Glomerular endothelial cell (primary cell): ENCODE measurements at places on chromosomes 1 and 21. TPM values are rescaled to one million over a fixed set of nuclear protein-coding genes. Genes with fewer than 3 reads are reported as not detected.

The GPR37L1 gene
- 0.06 TPM in 1 of 2 replicates, not detected in the other for total RNA-seq

The FTCD gene
- 0.64 TPM in 1 of 2 replicates, not detected in the other for total RNA-seq

DNA sequence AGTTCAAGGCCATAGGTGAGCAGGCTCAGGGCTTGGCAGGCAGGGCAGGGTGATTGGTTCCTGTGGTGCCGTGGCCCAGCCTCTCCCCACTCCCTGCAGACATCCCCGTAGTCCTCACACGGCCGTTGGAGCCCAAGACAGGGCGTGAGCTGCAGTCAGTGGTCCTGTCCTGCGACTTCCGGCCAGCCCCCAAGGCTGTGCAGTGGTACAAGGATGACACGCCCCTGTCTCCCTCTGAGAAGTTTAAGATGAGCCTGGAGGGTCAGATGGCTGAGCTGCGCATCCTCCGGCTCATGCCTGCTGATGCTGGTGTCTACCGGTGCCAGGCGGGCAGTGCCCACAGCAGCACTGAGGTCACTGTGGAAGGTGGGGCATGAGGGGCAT, 71.9 kb downstream of the OBSCN start:
- DNase-seq, result no peak

- no peak for DNase-seq
Observed at GRCh38 chr1:32801096-32801715, 16.0 kb downstream of the YARS1 start.

The ACTA1 gene
- total RNA-seq, result not detected in 2 replicates

GRCh38 chr1:188735567-188735966, 1742.1 kb downstream of the BRINP3 start:
- no peak for DNase-seq

The FLG2 gene
- not detected in 2 replicates for total RNA-seq

GRCh38 chr1:20148571-20149500, 9.7 kb downstream of the PLA2G2F start:
- DNase-seq, result no peak

- DNase-seq, result no peak
Observed at GRCh38 chr1:240278082-240278481, 186.4 kb downstream of the FMN2 start.

DNA sequence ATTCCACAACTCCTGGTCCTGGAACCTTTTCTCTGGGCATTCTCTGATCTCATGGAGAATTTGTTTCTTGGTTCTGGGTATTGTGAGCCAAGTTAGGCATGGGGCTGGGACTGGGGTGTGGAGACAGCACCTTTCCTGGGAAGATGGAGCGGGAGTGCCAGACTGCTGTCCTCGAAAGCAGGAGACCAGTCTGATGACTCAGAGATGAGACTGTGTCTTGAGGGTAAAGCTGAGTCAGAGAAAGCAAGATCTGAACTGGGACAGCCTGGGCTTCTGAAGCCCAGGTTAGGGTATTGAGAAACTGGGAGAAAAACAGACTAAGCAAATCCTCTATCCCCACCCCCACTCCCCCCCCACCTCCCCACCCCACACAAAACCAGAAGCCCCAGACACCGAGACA, 2.2 kb upstream of the KANK4 start:
- no peak for DNase-seq

DNA sequence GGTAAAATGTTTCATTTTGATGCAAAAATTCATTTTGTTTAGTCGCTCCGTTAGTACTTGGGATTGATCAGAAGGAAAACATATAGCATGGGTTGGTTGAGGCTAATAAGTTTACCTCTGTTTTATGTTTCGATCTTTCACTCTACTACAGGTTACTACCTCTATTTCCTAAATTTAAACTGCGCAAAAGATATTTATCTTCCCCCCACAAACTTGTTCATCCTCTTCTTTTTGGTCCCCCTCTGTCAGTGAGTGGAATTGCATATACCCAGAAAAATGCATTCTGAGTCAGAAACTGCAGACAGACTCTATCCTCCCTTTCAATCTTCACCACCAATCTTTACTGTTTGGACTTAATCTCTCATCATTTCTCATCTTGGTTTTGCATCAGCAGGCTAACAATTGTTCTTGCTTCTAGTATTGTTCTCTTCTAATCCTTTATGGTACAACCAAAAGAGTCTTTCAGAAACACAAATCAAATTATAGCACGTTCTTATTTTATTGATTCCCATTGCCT, 316.0 kb upstream of the ADGRL4 start:
- DNase-seq, result no peak

GRCh38 chr1:208510192-208510952, 266.2 kb upstream of the PLXNA2 start:
- DNase-seq, result no peak

DNA sequence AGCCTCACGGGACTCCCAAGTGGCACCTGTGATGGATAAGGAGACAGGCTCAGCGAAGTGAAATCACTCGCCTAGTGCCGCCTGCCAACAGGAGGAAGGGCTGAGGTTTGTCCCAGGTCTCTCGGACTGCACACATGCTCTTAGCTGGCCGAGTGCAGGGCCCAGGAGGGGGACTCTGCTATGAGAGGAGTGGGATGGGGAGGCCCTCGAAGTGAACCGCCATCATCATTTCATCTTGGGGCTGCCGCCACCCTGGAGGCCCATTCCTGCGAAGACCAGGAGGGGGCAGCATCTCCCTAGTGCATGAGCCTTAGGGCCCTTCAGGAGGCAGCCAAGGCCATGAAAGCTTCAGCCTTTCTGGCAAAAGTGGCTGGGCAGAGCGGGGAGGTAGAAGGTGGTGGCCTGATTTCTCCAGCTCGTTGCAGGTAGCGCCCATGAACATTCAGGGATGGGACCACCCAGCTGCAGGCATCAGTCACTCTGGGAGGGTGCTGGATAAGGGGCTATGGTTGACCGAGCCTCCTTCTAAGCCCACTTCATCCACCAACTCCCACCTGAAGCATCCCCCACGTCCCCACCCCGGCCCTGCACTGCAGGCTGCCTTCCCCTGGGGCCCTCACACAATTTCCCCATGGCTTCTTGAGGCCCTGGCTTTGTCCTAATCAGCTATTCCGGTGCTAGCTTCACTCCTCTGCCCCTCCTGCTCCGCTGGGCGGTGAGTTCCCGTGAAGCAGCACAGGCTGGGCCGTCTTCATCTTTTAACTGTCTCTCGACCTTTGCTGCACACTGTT, 17.2 kb upstream of the RASSF5 start:
- DNase-seq, result no peak

DNA sequence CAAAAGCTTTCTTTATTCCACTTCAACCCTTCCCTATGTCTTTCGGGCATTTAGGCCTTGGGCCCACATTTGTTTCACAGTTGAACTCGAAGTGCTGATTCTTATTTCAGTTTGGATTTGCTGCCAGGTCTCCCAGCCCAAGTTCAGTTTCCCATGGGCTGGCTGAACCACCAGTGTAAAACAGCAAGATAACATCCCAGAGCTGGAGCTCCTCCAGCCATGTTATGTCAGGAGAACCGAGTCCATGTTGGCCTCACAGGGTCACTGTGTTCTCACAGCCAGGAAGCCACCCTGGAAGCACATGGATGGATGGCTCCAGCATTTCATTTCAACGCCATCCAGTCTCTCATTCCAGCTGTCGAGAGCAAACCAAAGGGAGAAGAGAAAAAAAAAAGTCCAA, 45.2 kb upstream of the RXRG start:
- DNase-seq, result no peak

DNA sequence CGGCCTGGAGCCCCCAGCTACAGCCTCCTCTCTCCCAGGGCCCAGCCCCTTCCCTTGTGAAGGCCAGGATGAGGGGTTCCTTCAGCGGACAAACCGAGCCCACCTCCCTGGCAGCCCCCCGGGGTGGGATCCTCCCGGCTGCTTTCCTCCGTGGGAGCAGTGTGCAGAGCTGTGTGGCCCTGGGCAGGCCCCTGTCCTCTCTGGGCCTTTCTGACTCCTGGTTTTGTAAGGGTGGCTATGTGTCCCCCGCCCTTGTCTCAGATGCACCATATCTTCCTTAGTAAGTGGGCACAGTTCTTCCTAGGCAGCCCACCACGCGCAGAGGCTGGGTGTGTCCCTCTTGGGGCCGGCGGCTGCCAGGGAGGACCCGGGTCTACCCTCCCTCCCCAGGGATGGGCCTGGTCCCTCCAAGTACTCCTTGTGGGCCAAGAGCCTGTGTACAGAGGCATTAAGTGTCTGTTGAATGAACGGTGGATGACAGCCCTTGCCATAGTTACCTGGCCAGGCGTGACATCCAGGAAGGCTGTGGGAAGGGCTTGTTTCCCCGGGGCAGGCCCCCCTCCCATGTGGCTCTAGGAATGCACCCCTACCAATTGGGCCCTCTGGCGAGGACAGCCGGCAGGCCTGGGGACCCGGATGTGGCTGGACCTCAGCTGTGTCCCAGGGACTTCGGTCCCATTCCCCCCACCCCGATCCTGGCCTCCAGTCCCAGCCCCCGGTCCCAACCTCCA, 3.8 kb downstream of the SMIM1 start:
- no peak for DNase-seq

DNA sequence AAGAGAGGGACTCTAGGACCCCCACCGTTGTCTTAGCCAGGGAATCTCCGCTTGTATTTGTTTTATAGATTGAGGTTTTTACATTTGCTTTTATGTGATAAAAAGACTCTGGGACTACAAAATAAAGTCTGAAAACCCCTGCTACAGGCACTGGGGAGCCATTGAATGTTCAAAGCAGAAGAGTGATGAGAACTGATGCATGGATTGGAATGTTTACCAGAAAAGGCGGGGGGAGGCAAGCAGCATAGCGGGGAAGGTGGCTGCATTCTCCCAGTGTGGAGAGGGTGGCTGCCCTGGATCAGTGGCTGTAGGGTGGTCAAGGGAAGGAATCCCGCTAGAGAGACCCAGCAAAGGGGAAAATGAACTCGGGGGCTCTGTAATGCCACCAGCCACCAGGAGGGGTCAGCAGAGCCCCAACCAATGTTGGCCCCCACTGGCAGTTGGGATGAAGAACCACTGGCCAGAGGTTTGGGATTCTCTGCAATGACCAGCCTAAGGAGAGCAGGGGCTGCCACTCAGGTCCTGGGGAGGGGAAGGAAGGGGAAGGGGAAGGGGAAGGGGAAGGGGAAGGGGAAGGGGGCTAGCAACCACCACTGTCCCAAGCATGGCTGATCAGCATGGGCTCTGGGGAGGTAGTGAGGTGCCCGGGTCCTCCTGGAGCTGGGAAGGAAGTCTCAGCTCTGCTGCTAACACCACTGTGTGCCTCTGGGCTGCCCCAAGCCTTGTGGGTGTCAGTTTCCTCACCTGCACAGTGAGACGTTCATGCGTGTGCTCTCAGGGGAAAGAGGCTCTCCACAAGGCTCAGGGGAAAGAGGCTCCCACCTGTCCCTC, 19.2 kb upstream of the PEF1 start:
- DNase-seq, result no peak

- DNase-seq, result no peak
Observed at GRCh38 chr1:92585831-92586230, 99.1 kb upstream of the GFI1 start.

The DENND2C gene
- total RNA-seq, result 1.2 and 1.3 TPM in 2 replicates

DNA sequence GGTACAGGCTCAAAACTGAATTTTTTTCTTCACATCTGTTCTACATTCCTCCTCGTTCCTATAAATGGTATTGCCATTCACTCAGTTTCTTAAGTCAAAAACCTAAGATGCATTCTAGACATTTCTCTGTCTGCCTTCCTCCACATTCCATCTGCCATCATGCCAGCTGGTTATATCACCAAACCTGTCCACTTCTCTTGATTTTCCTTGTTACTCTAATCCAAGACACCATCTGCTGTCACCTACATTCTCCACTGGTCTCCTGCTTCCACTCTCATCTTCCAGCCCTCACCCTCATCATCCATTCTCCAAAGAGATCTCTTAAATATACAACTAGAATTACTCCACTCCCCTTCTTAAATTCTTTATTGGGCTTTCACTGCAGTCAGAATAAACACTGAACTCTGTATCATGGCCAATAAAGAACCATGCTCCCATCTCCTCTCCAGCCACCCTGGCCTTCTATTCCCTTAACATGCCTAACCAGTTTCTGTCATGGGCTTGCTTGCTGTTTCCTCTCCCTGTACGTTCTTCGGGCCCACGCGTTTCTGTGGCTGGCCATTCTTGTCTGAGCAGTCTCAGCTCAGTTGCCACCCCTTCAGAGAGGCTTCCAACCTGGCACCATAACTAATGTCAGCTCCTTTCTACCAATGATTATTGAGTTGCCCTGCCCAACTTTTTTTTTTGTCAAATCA, 278.3 kb downstream of the ST6GALNAC3 start:
- no peak for DNase-seq

DNA sequence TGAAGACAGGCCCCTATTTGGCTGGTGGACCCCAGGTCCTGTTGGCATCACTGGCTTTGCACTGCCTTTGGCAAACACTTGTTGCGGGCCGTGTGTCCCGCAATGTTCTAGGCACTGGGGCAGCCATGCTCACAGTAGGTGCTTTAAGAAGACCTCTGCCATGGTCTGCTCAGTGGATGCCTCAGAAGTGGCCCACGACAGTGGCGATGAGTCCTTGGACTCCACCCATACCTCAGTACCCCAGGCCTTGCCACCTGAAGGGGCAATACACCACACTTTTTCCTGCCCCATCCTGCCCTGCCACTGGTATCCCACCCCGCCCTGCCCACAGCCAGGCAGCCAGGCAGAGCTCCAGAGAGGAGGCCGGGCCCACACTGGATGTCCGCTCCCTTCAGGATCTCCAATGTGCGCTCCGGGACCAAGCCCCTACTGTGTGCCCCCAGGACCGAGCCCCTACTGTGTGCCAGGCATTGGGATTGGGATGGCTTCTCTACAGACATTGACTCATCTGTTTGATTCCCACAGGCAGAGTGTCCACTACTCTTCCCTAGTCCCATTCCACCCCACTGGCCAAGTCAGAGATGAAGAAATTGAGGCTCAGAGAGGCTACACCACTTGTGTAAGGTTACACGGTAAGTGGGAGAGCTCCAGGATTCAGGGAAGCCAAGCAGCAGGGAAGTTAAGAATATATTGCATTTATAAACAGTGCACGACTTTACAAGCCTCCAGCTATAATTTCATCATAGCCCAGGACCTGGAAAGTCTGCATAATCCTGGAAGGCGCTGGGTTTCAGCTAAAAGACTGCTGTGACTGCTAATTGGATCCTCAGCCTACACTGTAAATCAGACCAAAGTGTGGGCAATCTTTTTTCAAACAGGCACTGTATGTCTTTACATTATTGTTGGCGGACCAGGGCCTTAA, 101.6 kb downstream of the DMRTB1 start:
- DNase-seq, result no peak

DNA sequence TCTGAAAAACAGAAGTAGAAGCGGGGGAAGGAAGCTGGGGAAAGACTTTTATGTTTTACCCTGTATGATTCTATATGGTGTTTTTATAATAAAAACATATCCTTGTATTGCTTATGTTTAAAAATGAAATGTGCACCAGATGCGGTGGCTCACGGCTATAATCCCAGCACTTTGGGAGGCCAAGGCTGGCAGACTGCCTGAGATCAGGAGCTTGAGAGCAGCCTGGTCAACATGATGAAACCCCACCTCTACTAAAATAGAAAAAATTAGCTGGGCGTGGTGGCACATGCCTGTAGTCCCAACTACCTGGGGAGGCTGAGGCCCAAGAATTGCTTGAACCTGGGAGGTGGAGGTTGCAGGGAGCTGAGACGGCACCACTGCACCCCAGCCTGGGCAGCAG, 155.4 kb downstream of the SMYD3 start:
- no peak for DNase-seq

GRCh38 chr1:46517010-46517600, 27.5 kb downstream of the DMBX1 start:
- DNase-seq, result no peak

- no peak for DNase-seq
Observed at GRCh38 chr1:219278288-219278687, 104.6 kb downstream of the LYPLAL1 start.
